ENCODE measurements at places on chromosomes 11 and 22.

DNA sequence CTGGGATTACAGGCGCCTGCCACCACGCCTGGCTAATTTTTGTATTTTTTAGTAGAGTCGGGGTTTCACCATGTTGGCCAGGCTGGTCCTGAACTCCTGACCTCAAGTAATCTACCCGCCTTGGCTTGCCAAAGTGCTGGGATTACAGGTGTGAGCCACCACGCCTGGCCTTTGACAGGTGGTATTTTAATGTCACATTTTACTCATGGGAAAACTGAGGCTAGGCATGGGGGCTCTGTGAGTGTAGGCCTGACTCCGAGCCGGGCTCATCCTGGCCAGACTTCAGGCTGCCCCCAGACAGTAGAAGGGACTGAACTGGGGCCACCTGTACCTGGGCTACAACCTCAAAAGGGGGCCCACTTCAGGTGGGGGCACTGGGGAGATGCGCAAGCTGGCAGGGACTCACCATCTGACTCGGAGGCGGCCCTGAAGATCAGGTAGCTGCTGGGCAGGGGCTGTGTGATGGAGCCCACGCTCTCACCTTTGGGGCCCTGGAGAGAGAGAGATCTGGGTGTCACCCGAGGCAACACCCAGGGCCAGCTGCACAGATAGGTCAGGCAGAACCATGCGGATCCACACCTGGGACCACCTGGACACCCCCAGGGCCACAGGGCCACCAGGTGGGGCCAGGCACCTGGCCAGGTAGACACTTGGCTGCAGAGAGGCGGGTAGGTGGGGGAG, 45.8 kb downstream of the OSBPL5 start:
- DNase-seq = no peak

- no peak for DNase-seq
These were observed 664 bp upstream of the PRSS23 start for GRCh38 chr11:86799680-86800075.

- DNase-seq = no peak
These were observed 6.5 kb downstream of the ASPHD2 start for GRCh38 chr22:26435327-26436093.

DNA sequence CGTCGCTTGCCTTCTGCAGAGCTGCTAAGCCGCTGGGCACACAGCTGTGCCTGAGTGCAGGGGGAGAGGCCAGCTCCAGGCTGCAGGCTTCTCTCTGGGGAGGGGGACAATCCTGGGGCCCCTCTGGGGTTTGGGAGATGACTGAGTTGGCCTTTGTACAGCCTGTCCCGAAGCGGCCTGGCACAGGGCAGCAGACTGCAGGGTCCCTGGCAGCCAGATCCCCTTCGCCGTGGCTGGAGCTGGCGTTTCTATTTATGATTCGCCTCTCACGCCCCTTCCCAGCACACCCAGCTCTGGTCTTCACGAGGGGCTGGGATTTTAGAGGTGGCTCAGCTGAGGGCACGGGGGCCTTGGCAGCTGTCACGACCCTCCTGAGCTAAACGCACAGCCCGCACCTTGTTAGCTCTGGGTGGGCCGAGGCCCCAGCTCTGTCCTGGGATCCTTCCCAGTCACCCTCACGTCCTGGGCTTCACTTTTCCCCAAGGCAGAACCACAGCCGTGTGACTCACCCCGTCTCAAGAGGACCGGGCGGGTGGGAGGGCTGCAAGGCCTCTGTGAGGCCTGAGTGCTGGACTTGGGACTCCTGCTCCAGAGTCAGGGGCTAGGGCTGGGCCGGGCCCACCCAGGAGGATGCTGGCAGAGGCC, 18.4 kb downstream of the OSBPL5 start:
- DNase-seq = no peak

DNA sequence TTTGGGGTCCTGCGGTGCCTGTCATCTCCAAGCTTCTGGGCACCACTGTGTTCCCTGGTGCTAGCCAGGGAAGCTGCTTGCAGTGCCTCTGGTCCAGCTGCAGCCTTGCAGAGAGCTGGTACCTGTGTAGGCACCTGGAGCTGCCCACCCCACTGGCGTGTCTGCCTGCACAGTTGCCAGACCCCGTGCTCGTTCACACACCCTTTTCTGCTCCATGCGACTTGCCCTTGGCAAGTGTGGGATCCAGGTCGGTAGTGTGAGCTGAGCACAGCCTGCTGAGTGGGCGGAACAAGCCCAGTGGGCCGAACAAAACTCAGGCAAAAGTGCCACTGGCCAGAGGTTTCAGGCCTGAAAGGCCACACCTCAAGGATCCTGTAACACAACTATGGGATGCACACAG, 146.5 kb upstream of the MTMR2 start:
- DNase-seq = no peak

DNA sequence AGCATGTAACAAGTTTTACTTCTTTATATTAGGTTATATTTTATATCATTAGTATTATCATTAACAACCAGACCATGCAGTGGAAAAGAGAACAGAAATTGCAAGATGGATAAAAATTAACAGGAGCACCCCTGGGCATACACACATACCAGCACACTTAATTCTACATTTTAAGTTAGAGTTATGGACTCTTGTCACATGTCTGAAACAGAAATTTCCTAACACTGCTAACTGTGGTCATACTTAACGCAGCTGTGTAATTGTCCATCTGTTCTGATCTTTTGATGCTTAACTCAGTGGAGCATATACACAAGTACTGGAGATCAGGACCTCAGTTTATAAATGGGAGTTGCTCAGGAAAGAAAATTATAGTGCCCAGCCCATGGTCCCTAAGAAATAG, 358 bp downstream of the OR52H1 start:
- no peak for DNase-seq

DNA sequence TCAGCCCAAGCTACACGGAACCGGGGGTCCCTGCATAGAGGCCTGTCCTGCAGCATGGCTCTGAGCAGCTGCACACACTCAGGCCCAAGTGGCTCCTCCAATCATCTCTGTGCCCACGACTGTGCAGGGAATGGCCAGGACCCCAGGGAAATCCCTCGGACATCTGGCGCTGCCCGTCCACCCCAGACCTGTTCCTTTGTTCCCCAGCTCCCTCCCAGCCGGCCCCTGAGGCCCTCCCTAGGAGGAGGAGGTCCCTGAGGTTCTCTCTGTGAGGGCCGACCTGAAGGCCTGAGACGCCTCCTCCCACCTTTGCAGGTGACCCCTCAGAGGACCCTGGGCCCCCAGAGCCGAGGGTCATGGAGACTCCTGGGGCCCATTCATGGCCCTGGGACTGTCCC, 1.1 kb downstream of the MLC1 start:
- no peak for DNase-seq

GRCh38 chr11:122883646-122883979, 1.1 kb downstream of the JHY start:
- no peak for DNase-seq

- DNase-seq = no peak
These were observed 1.4 kb upstream of the DRD2 start for GRCh38 chr11:113476553-113476952.

GRCh38 chr11:45761659-45762058, 43.3 kb upstream of the SLC35C1 start:
- no peak for DNase-seq

DNA sequence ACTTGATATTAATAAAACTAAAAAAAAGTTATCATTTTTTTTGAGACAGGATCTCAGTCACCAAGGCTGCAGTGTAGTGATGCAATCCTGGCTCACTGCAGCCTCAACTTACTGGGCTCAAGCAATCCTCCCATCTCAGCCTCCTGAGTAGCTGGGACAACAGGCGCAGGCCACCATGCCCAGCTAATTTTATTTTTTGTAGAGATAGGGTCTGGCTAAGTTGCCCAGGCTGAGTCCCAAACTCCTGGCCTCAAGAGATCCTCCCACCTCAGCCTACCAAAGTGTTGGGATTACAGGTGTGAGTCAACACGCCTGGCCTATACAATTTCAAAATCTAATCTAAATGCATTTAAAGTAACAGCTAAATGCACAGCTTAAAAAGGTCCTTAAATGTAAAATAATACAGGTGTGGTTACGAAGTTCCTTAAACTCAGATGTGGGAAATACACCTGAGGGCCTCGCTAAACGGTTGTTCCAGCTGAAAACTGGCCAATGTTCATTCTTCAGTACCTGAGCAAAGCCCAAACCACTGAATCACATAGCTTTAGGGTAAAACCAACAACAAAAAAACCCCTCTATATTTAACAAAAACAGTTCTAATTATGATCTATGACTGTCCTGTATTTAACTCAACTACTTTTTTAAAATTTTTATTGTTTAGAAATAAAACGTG, 11.8 kb downstream of the NAP1L4 start:
- no peak for DNase-seq

Data from cerebellar nuclear complex (tissue), 1 donor.